ENCODE measurements at places on chromosomes 12 and 14.

GRCh38 chr12:9391815-9392214 lies 183.6 kb upstream of the PZP start:
- DNase-seq, result peak; percentile 35

- DNase-seq, result no peak
Measured at GRCh38 chr14:99755629-99756603, 37.3 kb upstream of the EML1 start.

DNA sequence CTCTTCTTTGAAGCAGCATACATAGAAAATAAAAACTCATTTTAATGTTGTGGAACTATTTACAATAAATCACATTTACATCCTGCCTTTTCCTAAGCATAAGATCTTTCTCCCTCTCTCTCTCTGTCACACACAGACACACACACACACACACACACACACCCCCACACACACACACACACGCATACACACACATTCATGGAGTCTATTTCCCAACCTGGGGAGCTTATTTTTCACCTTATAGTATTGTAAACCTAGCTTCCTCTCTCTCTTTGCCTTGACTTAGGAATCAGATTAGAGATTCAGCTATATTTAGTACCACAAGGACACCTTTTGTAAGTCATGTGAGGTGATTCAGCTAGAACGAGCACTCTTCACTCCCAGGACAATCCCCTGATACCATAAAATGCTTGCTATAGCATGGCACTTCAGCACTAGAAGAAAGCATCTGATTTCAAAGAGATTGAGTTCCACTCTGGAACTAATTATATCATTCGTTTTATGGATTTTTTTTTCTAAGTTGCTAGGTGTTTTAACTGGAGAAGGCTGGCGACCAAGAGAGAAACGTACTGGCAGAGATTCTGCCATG lies 23.6 kb downstream of the TMEM30B start:
- peak; percentile 49 for DNase-seq

- DNase-seq, result peak; percentile 99
Measured at GRCh38 chr14:69611172-69612013, at the start of gene SUSD6. TSS of gene SUSD6 (plus strand) at chr14:69611596. CDS start at chr14:69658593, 46,997 bp downstream.

DNA sequence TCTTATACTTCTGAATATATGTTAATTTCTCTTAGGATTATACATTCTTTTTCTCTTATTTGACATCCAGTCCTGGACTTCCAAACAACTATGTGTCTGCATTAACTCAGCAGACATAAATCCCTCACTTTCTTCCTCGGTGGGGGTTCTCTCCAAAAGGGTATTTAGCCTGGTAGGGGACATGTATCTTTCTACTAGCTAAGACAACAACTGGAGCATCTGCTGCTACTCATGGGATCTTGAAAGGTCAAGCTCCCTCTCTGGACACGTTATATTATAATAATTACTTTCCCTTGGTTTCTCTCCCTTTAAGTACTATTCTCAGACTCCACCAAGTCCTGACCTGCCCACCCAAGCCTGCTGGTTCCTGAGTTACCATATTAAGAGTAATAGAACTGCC lies 983.7 kb upstream of the FLRT2 start:
- DNase-seq, result peak; percentile 94

DNA sequence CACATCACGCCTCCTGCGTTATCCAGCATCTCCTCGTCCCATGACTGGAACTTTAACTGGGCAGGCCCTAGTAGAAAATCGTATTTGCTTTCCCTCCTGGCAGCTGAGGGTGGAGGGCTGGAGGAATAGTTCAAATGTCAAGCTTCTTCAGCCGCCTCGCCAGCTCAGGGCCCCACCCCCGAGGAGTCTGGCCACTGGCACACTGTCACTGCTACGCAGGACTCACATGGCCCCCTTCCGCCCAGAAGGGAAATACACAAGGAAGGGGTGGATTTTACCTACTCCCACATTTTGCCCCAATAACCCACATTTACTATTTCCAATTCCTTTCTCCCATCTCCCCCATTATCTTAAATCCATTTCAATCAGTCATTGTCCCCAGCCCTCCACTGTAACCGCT lies 8.6 kb downstream of the SLC6A13 start:
- DNase-seq, result no peak

- DNase-seq, result no peak
Measured at GRCh38 chr12:104177663-104178501, 37.7 kb upstream of the TXNRD1 start.

GRCh38 chr12:45166056-45166455 lies 49.8 kb upstream of the ANO6 start:
- DNase-seq, result no peak

DNA sequence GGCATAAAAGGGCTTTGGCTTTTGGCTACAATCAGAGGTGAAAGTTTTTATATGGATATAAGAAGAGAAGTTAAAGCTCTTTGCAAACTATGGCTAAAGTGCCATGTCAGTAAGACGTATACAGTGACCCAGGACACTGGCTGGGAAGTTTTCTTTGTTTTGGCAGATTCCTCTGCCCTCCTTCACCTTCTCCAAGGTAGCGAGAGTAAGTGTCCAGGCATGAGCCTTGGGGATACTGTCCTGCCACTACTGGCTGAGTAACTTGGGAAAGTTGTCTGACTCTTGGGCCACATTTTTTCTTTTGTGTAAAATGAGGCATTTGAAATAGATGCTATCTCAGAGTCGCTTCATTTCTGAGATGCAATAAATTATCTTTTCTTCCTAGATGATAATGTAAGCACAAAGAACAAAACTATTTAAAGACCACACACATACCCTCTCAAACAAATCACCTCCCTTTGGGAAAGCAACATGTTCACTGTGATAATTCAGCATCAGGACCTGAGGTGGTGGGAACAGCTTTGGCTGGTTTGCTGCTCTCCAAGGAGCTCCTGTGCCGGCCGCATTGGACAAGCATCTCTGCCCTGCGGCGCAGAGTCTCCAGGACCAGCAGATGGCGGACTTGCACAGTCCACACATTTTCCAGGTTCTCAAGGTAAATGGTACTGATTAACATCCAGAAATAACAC lies 106.3 kb downstream of the PTCSC3 start:
- peak; percentile 96 for DNase-seq

GRCh38 chr14:100944052-100944451 lies 40.5 kb upstream of the RTL1 start:
- no peak for DNase-seq

Measured in NCI-H69 (cell line).